ENCODE measurements at places on chromosomes 4 and X. TPM values are rescaled to one million over a fixed set of nuclear protein-coding genes. Genes with fewer than 3 reads are reported as not detected.

The CTAG1A gene
- not detected for total RNA-seq

The ARMCX1 gene
- 45.4 TPM for total RNA-seq

The TMPRSS11F gene
- not detected for total RNA-seq

The TLR7 gene
- not detected for total RNA-seq

The IDUA gene
- 4.4 TPM for total RNA-seq

The ATP2B3 gene
- total RNA-seq: not detected

The GYPE gene
- total RNA-seq: 0.56 TPM

The EFNB1 gene
- 40.8 TPM for total RNA-seq

The MAPK10 gene
- total RNA-seq: 3.3 TPM

The HMX1 gene
- not detected for total RNA-seq

The CENPVL1 gene
- not detected for total RNA-seq

The KCNE5 gene
- total RNA-seq: 0.38 TPM

The RHOXF1 gene
- total RNA-seq: not detected

The NXF2B gene
- total RNA-seq: not detected

The LRP2BP gene
- 0.58 TPM for total RNA-seq

The SRPX2 gene
- total RNA-seq: 171 TPM

The POLA1 gene
- 7.9 TPM for total RNA-seq

The MAGEA12 gene
- not detected for total RNA-seq

The VCX gene
- total RNA-seq: not detected

The RNF150 gene
- total RNA-seq: 0.38 TPM

The NLGN3 gene
- under 0.01 TPM for total RNA-seq

The ENAM gene
- total RNA-seq: under 0.01 TPM

The FGF13 gene
- total RNA-seq: under 0.01 TPM

The F8A2 gene
- not detected for total RNA-seq

The STAG2 gene
- total RNA-seq: 73.2 TPM

The TAF1 gene
- 32.1 TPM for total RNA-seq
